NCI-H748 treated with DMSO at 0.1 percent for 48 hours (cell line): ENCODE measurements at places on chromosomes 11 and 22.

- DNase-seq, result no peak
These were observed 135.4 kb downstream of the METTL15 start for GRCh38 chr11:28243581-28243980.

DNA sequence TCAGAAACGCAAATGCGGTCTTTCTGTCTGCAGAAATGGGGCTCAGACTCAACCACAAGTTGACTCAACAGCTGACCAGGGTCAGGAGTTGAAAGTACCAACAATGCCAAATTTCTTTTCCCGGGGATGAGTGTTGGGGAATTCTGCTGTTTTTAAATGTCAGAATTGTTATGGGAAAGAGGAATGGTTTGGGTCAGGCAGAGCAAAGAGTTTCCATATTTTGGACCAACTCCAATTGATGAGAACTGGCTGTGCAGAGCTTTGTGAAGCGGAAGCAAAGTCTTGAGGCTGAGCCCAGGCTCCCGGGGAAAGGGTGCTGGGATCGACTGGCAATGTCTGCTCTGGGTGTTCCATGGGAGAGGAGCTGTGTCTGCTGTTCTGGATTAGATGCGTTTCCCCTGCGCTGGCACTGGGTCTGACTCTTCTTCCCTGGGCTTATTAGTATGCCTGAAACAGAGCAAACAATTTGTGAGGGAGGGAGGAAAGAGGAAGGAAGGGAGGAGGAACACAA is 36.2 kb downstream of the TXN2 start:
- DNase-seq, result no peak

DNA sequence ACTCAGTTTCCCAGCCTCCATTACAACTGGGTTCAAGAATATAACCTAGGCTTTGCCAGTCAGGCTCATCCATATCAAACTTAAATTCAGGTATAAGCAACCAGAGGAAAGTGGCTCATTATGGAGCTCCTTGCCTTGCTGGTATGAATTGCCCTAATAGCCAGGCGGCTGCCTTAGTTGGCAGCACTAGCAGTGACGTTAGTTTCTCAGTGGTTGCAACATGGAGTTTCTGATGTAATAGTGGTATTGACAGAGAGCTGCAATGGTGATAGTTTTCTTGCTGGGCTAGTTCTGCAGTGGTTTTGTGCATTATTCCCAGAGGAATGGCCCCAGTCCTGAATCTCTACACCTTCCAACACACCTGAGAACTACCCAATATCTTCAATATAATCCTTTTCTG is 3.8 kb upstream of the TMEM123 start:
- DNase-seq, result no peak

- DNase-seq, result no peak
These were observed 50.1 kb downstream of the DDX6 start for GRCh38 chr11:118740892-118741291.

GRCh38 chr22:23073526-23074229 is 3.4 kb downstream of the GNAZ start:
- DNase-seq, result no peak

DNA sequence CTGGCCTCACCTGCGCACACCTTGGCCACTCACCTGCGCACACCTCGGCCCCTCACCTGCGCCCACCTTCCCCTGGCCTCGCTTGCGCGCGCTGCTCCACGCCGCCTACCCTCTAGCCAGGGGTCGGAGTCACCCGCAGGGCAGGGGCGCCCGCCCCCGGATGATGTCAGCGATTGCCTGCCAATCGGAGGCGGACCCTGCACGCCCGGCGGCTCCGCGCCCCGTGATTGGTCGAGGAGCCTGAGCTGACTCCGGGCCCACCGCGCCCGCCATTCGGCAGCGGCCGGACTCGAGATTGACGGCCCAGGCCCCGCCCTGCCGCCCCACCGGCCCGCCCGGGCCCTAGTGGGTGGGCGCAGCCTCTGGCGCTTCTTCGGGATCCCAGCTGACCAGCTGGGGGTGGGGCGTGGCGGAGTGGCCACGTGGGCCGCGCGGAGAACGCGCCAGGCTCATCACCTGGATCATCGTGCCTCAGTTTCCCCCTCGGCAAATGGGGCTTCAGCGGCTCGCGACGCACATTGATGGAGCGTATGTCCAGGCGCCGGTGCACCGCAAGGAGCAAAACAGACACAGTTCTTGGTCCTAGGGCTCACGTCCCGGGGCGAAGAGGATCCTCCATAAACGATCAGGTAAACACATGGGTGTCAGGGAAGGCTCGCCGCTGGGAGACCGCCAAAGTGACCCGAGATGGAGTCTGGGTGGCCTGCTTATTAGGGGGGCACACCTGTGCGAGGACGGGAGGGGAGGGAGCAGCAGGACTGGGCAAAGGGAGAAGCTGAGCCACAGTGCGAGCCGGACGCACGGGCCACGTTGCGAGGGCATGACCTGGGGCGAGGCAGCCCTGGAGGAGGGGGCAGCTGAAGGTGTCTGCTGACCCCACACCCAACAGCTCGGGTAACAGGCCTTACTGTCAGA is at the start of gene DHCR7:
DHCR7 (minus strand) TSS at position 137 of the 915 bp plus-strand sequence. CDS start 3,441 bp downstream, outside the sequence.
- peak; percentile 94 for DNase-seq

- no peak for DNase-seq
These were observed 76.7 kb upstream of the KCNQ1OT1 start for GRCh38 chr11:2776351-2777061.

DNA sequence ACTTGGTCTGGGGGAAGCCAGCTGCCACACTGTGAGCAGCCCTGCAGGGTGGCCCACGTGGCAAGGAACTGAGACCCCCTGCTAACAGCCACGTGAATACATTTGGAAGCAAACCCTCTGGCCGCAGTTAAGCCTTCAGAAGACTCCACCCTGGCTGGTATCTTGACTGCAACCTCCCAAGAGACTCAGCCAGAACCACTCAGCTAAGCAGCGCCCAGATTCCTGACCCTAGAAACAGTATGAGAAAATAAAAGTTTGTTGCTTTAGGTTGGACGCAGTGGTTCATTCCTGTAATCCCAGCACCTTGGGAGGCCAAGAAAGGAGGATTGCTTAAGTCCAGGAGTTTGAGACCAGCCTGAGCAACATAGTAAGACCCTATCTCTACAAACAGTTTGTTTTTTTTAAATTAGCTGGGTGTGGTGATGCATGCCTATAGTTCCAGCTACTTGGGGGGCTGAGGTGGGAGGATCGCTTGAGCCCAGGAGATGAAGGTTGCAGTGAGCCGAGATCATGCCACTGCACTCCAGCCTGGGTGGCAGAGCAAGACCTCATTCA is 8.7 kb downstream of the ZMAT5 start:
- DNase-seq, result no peak

- DNase-seq, result no peak
These were observed 109.3 kb downstream of the CTTN start for GRCh38 chr11:70507466-70508230.

DNA sequence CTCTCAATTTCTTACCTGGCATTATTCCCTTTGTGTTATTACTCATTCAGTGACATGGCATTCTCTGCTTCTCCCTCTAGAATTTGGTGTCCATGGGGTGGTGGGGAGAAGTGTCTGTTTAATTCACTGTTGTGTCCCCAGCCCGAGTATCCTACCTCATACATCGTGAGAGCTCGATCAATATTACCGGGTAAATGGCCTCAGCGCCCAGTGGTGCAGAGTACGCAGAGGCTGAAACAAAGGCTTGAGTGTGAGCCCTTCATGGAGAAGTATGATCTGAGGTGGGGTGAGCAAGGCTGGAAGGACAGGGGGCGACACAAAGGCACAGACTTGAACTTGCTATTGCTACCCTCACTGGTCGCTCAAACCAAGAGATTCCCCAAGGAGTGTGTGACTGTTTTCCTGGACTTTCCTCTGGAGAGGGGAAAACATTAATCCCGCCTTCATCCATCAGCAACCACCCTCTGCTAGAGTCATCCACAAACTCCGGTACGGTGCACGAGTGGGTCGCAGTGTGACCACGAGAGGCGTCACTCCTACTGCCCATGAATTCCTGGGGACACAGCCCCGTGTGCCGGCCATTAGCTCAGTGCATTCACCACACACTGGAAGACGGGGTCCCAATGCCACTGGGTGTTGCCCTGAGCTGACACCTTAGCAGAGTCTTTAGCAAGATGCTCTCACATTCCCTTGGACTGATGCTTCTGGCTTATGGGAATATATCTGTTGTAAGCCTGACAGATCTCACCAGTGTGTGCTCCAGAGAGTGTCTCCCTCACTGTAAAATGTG is 35.0 kb upstream of the CCND1 start:
- DNase-seq, result no peak

GRCh38 chr11:30454541-30454940 is 131.6 kb downstream of the MPPED2 start:
- DNase-seq, result no peak

DNA sequence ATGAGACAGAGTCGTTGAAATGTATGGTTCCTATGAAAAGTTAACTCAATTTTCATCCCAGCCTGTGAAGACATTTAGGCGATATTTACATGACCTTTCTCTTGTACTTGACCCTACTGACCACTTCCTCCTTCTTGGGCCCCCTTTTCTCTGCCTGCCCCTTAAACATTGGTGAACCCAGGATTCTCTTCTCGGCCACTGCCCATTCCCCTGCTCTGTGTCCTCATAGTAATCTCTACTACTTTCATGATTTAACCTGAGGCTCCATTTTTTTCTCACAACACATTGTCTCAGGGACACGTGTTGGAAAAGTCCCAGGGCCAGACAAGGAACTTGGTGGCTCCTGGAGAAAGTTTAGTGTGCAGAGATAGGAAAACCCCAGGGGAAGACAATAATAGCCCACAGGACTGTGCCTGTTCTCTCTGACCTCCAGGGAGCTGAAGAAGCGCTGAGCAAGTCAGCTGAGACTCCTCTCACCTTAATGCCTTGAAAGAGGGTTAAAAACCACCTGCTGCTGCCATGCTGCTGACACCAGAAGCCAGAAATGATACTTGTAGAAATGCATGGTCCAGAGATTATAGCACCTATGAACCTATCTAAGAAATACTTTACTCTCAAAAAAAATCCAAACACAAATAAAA is 42.5 kb upstream of the SPATA19 start:
- DNase-seq, result no peak

- no peak for DNase-seq
These were observed 250.3 kb upstream of the TBCEL start for GRCh38 chr11:120773501-120774031.

GRCh38 chr11:48088682-48089050 is 108.3 kb downstream of the PTPRJ start:
- no peak for DNase-seq

DNA sequence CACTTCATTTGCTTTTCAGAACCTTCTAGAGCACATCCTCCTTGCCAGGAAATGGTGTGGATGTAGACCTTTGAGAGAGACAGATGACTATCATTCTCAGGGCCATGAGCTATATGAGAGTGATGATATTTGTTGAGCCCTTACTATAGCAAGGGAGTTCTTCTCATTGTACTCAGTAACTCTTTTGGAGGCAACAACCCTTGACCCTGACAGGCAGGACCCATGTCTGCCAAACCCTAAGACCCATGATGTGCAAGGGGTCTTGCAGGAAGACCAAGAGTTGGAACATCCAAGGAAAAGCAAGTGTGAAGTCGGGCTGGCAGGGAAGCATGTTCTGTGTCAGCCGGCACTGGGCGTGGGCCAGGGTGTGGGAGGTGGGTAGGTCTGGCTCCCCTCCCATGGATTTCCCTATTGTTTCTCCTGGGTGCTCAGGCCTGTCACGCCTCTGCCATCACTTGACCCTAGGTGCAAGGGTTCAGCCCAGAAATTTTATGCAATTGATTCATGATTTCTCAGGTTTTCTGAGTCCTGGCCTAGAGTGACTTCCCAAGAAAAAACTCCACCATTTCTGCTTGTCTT is 1.2 kb downstream of the FOLR3 start:
- DNase-seq, result no peak

DNA sequence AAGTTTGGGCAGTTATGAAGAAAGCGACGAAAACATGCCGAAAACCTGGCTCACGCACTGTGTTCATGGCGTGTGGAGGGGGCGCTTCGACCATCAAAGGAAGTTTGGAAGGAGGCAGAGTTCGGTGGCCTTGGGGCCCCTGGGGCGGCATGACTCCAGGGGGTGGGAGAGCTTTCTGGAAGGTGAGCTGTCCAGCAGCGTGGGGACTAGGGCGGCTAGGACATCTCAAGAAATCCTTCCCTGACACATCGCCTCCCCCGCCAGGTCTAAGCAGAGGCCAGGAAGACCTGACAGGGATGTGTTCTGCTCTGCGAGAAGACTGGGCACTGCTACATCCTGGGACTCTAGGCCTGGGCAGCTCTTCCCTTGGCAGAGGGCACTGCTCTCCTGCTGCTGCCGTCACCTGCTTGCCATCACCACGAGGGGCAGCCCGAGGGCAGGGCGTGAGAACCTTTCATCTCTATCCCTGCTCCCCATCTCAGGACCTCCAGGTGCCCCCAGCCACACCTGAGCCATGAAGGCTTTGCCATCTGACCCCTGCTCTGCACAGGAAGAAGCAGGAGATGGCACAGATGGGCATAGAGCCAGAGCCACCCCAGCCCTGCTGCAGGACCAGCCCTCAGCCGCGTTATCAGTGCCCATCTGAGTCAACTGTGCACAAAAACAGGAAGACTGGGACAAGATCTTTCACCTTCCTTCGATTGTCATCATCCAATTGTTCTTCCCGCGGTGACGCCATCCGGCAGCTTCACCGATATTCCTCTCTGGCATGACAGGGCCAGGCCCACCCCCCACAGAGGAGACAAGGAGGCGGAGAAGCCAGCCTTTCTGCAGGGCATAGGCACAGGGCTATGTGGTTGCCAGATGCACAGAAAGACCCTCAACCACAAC is 12.7 kb downstream of the LINC01488 start:
- no peak for DNase-seq

- no peak for DNase-seq
These were observed 208.5 kb downstream of the RAB38 start for GRCh38 chr11:87966694-87967093.

- no peak for DNase-seq
These were observed 67.7 kb downstream of the CELSR1 start for GRCh38 chr22:46469711-46470110.

DNA sequence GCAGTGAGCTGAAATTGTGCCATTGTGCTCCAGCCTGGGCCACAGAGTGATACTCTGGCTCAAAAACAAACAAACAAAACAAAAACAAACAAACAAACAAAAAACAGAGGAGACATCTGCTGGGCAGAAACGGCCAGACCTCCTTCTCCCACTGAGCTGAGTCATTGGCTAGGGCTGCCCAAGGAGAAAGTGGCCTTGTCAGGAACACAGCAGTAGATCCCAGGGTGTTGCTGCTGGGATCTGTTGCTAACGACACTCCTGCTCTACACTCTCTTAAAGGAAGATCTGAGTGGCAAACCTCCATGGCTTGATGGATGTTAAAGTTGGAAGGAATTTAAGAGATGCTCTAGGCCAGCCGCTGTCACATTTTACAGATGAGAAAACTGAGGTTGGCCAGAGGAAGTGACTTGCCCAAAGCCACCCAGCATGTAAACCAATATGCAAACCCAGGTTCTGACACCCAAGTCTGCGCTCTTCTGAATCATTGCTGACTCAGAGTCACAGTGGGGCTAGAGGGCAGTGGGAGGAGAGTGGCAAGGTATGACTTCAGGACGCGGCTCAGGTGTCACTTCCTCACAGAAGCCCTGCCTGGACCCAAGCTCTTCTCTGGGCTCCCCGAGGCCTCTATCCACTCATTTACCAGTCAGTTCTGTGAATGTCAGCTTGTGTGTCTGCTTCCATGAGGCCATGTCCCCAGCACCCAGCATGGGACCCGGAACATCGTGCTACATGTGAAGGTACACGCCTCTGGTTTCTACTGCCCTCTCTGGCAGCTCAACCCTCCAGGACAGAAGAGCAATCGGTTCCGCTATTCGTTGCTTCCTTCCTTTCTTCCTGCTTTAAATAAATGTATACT is 11.3 kb upstream of the GDPD5 start:
- DNase-seq, result no peak
